ENCODE measurements at places on chromosomes 6 and 20.

DNA sequence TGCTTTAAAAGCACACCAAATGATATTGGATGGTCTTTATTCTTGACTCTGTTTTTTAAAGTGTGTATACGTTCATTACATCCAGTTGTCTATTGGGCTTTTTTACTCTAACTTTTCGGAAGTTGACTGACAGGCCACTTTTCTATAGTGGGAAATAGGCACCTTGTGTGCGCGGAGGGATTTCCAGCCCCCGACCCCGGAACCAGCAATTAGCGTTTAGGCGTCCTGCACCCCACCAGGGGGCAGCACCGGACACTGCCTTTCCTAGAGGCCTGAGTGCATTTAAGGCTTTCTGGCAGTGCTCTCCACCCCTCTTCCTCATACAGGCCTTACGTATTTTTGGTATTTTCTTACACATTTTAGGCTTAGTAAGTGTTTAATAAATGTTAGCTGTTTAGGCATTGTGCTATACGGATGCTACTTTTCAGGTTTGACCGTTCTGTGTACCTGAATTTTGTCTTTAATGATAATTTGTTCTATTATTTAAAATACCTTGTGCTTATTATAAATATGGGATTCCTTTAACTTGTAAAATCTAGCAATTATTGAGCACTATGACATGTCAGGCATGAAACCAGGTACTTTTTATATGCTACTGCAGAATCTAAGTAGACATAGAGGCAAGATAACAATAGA lies 231.8 kb downstream of the BCKDHB start:
- DNase-seq = peak; percentile 71

DNA sequence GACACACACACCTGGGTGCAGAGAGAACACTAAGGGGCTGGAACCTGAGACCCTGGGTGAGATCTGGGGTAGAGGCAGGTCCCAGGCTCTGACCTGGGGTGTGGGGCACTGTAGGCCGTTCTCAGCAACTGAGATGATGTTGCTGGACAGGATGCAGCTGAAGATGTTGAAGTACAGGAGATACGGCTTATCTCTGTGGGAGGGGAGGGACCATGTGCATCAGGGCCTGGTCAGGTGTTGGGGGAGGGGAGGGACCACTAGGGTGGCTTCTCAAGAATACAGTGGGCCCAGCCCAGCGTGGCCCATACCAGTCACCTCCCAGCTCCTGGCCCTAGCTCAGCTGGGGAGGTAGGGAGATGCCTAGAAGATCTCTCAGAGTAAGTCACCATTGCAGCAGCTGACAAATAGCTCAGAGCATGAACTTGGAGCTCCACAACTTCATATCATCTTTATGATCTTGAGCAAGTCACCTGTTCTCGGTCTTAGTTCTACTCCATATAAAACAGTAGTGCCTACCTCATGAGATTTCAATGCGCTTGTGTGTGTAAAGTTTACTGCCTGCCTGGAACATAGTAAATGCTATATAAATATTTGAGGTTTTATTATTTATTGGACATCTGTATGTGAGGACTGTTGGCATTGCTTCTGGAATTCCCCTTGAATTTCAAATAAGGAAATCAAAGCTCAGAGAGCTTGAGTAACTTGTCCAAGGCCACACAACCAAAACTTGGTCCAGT lies 3.8 kb downstream of the SLC44A4 start:
- no peak for DNase-seq

DNA sequence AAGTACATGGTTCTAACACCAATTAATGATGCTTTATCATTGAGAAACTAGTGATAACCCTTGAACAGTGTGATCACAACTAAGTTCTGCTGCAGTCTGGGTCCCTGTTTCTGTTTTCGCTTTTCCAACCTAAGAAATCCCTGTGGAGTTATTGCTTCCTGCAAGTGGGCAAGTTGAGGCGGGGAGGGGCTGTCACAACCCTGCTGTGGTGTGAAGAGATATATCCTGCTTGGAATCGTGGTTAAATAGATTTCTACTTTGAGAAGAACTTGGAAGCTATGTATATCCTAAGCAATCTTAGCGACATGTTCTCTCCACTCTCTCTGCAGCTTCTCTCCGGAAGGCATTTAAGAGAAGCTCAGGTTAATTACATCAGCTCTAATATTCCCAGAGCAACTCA lies 1223.6 kb downstream of the EPHA7 start:
- DNase-seq = peak; percentile 76

DNA sequence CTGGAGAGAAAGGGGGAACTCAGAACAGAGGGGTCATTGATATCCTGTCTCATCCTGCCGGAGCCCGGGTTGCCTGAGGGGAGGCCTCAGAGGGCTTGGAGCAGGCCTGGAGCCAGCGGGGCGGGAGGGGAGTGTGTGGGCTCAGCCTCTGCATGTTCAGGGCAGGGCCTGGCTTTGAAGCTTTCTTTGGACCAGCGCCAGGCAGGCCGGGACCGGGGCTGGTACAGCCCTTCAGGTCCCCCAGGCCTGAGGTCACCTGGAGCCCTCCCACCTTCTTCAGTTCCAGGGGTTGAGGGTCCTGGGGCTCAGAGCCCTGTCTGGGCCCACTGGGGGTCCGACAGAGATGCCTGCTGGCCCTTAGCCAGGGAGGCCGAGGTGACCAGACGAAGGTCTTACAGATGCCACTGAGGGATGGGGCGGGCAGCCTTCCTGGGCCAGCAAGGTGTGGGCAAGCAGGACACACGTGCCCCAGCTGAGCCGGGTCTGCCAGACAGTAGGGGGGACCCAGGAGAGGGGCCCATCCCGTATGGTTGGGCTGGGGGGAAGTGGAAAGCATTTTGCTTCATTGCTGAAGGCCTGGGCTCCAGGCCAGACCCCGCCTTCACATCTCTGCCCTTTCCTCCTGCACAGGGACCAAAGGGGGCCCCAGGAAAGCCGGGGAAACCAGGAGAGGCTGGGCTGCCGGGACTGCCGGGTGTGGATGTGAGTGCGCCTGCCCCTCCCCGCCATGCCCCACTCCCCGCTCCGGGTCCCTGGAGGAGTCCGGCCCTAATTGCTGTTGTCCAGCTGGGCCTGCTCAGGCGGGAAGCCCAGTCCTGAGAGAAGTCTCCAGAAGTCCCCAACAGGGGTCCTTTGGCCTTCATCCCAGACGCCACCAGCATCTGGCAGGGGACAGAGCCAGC lies 2.0 kb downstream of the COL9A3 start:
- peak; percentile 71 for DNase-seq

GRCh38 chr6:11975353-11975977 lies 36.6 kb upstream of the HIVEP1 start:
- DNase-seq = no peak

DNA sequence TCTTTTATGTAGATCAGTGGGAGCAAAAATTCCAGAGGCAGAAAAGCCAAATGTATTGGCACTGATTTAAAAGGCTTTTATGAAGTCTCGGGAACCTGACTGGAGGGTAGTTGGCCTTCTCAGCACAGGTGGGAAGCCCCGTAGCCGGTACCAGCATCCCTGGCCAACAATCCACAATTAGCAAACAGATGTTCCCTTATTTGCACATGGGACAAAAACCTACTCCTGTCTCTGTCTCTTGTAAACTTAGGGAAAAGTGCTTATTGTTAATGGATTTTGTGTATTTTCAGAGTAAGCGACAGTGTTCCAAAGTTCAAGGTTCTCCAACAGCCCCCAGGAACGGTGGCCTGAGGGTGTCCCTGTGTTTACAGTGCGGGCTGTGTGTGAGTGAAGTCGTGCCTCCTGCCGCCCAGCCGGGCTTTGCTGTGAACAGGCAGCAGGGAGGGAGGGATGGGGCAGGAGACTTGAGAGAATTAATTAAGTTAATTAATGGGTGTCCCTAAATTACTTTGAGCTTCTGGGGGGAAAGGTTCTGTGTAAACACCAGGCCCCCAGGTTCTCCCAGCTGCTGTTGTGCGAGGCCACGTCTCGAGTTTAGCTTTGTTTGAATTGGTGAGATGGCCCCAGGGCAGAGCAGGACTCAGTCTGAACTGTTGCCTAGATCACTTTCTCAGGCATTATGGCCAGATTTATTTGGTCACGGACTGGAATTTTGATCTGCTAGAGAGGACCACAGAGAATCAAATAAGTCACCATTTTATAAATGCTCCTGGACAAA lies 3.9 kb downstream of the SYNJ2 start:
- no peak for DNase-seq

DNA sequence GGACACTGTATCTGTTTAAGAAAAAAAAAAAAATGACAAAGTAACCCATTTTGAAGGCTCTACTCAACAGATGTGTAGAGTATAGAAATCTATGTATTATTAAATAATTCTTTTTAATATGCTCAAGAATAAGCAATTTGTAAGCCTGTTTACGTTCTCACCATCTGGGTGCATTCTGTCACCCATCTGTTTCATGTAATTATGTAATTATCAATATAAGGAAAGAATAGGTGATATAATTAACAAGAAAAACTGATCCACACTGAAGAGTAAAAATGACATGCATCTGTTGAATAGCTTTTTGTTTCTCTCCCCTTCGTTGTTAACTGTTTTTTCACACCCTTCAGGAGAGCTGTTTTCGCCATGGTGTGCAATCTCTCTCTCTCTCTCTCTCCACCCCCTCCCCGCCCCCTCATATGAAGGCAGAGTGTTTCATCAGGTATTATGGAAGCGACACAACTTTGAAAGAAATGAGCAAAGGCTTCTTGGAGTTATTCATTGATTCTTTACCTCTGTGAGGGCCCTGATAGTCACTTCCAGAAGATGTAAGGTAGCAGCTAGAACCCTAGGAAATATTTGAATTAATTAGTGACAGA lies 154.3 kb upstream of the INSM1 start:
- DNase-seq = no peak

GRCh38 chr6:80725156-80725930 lies 618.9 kb downstream of the BCKDHB start:
- DNase-seq = peak; percentile 92

GRCh38 chr6:37321101-37321500 lies 32.7 kb upstream of the RNF8 start:
- no peak for DNase-seq

DNA sequence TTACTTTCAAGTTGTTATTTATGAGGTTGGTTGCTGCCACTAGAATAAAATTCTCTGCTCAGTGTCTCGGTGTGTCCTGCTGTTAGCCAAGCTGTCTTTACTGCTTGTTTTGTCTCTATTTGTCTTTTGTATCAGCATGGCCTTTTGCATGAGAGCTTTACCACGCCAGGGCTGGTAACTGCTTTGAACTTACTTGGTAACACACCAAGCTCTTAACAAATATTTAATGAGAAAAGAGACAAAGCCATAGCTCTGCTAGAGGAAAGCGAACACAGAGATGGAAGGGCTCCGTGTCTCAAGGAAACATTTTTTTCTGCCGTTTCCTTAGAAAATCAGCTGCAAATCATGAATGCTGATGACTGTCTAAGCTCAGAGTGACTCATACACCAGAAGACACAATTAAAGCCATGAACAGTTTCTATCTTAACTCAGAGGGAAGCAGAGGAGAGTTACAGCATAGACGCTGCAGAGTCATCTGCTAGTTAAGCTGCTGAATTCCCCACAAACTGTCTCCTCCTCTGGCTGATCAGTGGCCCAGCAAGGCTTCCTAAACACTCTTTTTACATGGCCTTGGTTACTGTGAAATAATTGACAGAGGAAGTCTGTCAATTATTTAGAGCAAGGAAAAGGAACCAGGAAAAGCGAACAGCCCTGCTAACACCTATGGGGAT lies 44.8 kb downstream of the AGPAT4 start:
- peak; percentile 69 for DNase-seq

DNA sequence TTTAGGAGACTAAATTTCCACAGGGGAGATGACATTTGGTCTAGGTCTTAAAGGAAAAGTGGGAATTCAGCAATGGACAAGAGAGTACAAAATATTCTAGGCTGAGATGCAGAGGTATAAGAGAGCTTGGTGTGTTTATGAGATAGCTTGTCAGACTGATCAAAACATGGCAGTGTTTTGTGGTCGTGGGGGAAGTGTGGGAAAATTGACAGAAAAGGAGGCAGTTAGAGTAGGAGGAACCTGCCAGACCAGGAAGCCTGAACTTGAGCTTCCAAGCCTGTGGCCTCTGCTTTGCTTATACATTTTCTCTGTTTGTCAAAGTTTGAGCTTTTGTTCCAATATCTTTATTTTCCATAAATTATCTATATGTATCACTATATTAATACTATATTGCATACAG lies 69.5 kb upstream of the MAP3K7 start:
- DNase-seq = no peak

- peak; percentile 43 for DNase-seq
Measured at GRCh38 chr20:56806952-56807517, 177.9 kb downstream of the TFAP2C start.

- no peak for DNase-seq
Measured at GRCh38 chr6:39998126-39998525, 63.9 kb upstream of the MOCS1 start.
